ENCODE measurements at places on chromosomes 1 and 21.
A peak's percentile ranks its signal among the peaks of the same experiment; 100 is the strongest.

- no peak for DNase-seq
These were observed 2.8 kb downstream of the HES2 start for GRCh38 chr1:6416906-6417305.

GRCh38 chr1:175267716-175268416 is 75.3 kb upstream of the KIAA0040 start:
- DNase-seq, result peak; percentile 4

DNA sequence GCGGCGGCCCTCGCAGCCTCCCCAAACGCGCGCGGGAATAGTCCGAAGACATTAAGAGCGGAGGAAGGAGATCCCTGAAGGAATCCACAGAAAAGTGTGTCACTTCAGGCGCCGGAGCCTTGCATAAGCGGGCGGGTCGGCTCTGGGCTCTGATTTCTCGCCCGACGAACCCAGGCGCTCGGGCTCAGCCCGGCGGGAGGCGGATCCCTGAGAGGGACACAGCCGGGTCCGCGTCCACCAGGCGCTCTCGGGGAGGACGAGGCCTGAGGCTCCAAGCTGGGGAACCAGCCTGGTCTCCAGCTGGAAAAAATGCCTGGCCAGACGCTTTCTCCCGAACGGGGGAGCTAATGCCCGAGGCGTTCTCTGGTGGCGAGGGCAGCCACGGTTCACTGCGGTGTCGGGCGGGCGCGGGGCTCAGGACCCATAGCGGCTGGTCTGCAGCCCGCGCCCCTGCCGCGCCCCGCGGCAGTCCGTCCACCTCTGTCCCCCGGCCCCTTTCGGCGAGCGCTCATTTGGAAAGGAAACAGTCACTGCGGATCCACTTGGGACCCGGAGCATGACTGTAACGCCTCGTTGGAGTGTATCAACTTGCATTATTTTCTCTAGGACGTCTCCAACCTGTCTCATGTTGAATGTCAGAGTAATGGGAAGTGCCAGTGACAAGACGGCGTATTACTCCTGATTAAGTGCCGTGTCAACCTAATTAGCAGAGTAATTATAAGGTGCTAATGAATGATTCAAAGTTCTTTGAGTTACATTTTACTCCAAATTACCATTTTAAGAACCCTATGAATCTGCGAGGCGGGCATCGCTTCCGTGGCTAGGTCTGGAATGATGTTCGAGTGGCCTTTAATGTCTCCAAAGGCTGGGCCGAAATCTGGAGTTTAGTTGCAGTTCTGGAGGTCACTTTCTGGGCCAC is 1.6 kb upstream of the BARHL2 start:
- DNase-seq, result no peak

- DNase-seq, result no peak
These were observed 120.2 kb upstream of the SLC45A1 start for GRCh38 chr1:8197493-8198282.

GRCh38 chr21:37270576-37271365 is 3.6 kb upstream of the VPS26C start:
- no peak for DNase-seq

DNA sequence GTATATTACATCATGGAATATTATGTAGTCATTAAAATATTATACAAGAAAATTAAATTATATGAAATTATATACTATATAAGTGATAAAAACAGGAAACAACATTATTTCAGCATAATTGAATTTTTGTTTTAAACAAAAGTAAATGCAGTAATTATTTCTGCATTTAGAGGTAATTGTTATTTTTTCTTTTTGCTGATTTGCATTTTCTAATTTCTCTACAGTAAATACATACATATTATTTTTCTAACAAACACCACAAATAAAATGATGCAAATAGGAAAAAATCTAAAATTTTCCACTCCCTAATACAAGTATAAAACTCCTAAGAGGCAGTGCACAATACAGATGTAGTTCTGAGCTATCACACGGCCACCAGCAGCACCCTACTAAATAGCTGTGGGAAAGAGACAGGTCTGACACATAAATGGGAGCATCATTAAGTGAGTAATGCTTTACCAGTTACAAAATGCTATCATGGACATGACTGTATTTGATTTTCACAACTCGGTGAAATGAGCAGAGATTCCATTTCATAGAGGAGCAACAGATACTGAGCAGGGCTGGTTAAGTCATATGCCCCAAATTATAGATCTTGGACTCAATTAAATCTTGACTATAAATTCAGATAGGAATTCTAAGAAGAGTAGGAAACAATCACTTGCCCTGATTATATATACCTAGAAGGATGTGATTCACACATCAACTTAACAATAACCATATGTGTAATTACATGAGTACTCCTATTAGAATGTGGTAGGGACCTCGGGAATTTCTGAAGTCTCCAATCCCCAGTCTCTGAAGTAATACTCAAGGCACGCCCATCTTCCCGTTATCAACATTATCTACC is 49.0 kb downstream of the NRIP1 start:
- DNase-seq, result no peak

- DNase-seq, result no peak
These were observed 73.9 kb downstream of the LAMC2 start for GRCh38 chr1:183259924-183260323.
